ENCODE measurements at places on chromosomes 7 and 10.

DNA sequence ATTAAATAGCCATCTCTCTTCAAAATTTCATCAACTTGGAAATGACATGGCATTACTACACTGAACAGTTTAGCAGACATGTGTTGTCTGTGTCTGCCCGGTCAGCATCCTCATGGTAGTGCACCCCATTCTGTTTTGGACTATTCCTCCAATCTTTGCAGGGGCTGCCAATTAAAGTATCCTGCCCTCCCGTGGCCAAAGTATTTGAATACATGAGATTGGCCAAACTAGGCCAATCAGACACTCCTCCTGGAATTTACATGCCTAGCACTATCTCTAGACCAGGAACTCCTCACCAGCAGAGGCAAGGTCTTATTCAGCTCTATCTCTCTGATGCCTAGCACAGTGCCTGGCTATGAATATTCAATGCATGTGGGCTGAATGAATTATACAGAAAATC lies 4.4 kb downstream of the SHTN1 start:
- DNase-seq: no peak

- no peak for DNase-seq
These were observed 72.7 kb downstream of the GPR85 start for GRCh38 chr7:113013761-113014449.

DNA sequence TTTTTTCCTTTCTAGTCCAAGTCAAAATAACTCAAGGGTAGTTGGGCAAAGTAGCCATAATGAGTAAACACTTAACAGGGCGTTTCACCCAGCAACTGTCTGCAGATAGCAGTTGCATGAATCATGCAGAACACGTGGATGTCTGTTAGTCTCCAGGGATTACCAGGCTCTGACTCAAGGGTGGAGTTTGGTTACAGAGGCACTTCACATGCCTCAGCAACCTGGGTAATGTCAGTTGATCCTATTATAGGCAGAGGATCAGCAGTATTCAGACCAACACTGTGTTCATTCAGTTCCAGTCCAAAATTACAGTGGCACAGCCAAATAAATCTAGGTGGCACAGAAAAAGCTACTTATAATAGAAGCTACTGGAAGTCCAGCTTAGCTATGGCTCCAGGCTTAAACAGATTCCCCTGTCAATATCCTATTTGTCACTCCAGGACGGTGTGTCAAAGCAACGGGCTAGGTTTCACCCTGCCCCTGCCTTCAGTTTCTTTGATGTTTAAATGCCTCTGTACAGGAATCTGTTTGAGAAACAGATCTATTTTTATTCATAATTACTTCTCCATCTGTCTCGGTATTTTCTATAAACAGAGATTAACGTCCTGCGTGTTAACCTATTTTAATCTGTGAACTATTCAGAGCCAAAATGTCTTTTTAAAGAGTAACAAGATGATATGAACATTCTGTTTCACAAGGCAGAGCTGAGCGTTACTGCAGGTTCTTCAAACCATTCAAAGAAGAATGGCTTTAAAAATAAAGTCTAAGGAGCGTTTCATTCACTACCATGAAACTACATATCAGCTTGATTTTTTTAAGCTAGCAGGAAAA lies 162.6 kb upstream of the AKR1E2 start:
- no peak for DNase-seq

- DNase-seq: no peak
These were observed 239.4 kb downstream of the C7orf25 start for GRCh38 chr7:42672339-42672999.

- no peak for DNase-seq
These were observed 26.5 kb downstream of the ANK3 start for GRCh38 chr10:60363187-60363586.

Measured in activated T-helper 1 cell treated with anti-CD3 and anti-CD28 coated beads, Interleukin-2, amount 50 U/mL, for 16 hours (primary cell).